ENCODE measurements at places on chromosomes 5 and 9.

DNA sequence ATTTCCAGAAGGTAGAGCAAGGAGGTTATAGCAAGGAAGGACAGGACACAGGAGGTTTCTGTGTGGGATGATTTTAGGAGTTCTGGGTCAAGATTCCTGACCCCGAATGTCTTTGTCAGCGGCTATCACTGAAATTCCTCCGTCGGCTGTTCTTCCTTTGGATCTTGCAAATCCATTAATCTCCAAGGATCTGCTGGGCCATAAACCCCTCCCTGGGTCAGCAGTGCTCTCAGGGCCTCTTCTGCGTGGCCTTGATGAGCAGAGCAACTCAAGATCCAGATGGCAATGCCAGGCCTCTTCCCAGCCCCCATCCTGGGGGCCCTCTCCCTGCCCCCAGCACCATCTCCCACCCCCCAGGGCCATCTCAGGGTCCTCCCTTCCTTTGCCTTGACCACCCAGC is 16.3 kb upstream of the COL27A1 start:
- no peak for DNase-seq

- DNase-seq: no peak
Observed at GRCh38 chr5:58314356-58315210, 145.3 kb downstream of the PLK2 start.

DNA sequence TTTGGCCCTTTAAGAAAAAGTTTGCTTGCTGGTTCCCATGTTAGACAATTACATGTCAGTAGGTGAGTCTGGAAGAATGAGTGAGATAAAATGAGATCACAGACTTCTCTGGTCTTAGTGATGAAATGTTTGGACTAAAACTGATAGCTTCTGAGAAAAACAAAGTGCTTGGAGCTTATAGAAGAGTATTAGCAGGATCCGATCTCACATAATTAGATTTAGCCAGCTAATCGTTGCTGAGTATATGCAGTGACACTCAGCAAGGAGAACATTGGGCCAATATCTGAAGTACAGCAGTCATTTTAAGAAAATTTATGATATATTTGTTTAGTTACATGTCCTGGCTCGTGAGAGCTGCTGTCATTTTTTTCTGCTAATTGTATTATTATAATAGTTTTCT is 135.8 kb downstream of the SNCAIP start:
- DNase-seq: no peak

DNA sequence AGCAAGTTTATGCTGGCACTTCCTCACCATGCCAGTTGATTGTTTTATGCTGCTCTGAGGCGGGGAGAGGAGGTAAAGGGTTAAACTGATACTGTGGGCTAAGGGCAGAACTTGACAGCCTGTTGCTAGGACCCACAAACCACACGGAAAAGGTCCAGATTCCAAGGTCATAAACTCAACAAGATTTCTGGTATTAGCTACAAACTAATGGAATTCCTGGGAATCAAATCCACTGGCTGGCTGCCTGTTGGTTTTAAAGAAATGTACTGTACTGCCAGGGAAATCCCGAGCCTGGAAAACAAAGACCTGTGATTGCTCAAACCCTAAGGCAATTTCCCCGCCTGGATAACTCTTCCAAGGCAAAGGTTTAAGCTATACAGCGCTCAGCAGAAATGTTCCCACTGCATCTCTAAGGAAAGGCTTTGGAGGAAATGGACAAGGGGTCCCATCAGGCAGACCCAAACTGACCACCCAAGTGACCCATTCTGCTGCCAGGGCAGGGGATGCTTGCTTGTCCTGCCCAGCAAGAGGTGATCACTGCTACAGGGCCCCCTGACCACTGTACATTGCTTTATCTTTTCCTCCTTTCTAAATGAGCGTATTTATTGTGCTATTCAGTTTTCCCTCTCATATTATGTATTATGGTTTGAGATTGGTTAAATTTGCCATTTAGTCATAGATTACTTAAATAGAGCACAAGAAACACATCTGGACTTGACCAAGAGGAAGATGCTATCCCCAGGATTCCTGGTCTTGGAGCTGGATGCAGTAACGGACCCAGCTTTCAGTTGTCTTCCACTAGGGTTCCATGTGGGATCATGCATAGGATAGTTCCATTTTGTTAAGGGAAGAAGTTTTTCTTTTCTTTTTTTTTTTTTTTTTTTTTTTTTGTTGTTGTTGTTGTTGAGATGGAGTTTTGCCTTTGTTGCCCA is 124.3 kb downstream of the SUSD1 start:
- no peak for DNase-seq

DNA sequence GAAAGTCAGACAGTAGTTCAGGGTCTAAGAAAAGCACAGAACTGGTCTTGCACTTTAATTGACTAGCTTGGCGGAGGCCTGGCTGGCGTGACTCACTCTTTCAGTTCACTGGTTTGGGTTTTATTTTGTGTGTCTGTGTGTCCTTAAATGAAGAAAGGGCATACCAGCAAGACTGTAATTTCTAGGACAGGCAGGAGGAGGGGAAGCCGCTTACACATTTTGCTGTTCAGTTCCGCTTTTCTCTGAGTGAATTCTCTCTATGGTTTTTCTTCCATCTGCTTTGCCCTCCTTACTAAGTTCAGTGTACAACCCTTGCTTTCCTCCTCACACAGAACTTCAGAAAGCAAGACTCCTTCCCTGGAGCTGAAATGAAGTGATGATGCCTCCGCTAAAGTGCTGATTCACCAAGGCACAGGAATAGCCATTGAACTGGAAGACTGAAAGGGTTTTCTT is 150.8 kb downstream of the MEF2C start:
- no peak for DNase-seq

DNA sequence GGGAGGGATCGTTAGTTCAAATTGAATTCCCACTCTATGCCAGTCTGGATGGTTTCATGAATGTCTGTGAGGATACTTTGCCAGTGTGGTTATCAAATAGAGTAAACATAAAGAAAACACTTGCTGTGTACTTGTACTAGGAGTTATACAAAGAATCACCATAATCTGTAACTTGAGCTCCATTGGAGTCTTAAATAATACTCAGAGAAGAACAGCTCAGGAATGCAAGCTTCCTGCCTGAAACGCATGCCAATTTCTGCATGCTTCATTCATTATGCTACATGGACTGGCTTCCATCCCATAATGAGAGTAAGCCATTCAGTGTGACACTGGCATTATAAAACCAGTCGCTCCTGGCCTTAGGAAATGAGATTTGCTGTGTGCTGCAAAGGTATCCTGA is 351.4 kb downstream of the SEMA5A start:
- no peak for DNase-seq

DNA sequence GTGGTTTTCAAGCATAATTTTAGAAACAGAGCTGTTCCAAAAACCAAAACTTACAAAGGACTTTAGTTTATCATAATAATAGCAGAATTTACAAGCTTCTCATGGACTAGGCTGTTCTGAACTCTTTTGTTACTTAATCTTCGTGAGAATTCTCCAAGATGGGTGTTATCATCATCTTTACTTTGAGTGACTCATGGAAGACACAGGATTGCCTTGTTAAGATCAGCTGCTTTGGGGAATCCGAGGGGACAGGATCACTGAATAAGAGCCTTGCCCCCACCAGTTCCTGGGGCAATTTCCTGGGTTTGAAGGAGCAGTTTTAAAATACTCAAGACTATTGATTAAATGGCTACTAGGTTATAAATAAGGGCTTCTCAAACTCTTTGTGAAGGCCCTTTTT is 80.5 kb downstream of the CFAP90 start:
- DNase-seq: no peak

DNA sequence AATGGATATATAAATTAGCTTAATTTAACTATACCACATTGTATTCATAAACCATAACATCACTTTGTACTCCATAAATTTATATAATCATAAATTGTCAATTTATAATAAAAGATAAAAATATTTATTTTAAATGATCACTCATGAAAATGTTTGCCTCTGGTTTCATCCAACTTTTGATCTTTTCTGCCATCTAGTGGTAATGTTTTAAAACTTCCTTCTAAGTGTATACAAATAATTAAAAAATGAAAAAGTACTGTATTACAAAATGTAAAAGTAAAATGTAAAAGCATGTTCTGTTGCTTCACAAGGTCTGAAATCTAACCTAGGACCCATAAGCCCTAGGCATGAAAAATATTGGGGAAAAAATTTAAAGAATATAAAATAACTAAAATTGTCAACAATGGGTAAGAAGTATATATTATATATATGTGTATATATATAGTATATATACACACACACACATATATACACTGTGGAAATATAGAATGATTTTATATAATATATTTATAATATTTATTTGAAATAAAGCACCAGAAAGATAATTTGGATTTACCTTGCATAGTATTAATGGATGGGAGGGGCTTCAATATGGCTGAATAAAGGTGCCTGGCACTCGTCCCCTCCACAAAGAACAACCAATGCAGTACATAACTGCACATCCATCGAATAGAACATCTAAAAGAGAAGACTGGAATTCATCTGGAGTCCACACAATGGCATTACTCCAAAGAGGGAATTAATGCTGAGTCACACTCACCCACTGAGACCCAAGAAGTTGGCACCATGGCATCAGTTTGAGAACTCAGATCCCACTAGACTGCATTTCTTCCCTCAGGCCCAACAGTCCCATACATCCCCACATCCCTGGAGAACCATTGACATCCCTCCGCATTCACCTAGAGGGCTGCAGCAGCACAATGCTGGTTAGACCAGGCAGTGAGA is 32.5 kb downstream of the ANXA1 start:
- no peak for DNase-seq

- no peak for DNase-seq
Observed at GRCh38 chr9:111144741-111145140, 106.5 kb upstream of the LPAR1 start.

DNA sequence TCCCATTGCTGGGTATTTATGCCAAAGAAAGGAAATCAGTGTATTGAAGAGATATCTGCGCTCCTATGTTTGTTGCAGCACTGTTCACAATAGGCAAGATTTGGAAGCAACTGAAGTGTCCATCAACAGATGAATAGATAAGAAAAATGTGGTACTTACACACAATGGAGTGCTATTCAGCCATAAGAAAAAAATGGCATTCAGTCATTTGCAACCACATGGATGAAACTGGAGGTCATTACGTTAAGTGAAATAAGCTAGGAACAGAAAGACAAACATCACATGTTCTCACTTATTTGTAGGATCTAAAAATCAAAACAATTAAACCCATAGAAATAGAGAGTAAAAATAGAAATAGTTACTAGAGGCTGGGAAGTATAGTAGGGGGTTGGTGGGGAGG is 1133.1 kb upstream of the ACO1 start:
- DNase-seq: no peak

DNA sequence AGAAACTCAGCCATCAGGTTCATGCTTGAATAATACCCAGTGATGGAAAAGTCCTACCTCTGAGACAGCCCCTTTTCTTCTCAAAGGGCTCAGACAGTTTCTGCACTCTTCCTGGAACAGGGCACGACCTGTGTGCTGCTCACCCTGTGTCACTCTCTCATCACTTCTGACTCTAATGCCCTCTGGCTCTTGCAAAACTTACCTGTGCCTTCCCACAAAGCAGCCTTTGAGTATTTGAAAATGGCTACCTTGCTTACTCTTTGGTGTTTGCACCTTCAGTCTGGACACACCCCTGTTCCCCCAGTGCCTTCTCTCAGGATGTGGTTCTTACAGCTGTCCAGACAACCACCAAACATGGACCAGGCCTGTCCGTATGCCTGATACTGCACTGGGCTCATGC is 171.4 kb downstream of the GRIA1 start:
- DNase-seq: no peak

- no peak for DNase-seq
Observed at GRCh38 chr9:3525096-3525835, 535 bp downstream of the RFX3 start.

- DNase-seq: no peak
Observed at GRCh38 chr9:110114086-110114858, 93.7 kb downstream of the C9orf152 start.
